ENCODE measurements at places on chromosomes 11 and 22.

GRCh38 chr11:85699957-85700741, 14.2 kb upstream of the CCDC89 start:
- DNase-seq, result no peak

DNA sequence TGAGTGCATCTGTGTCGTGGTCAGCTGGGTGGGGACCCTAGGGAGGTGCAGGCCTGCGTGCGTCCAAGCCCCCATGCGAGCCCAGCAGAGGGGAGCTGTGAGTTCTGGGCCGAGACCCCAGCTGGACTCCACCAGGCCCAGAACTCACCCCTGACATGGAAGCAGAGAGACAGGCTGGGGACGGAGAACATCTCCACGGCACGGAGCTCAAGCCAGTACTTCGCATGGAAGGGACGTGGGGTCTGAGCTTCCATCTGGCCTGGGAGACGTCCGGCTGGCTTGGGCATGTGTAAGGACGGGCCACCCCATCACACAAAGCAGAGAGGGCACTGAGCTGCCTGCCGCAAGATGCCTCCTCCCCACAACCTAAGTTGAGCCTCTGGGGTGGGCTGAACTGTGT, 422.4 kb downstream of the CTTN start:
- no peak for DNase-seq

GRCh38 chr22:35708453-35708852, 9.2 kb upstream of the APOL5 start:
- DNase-seq, result no peak

- DNase-seq, result no peak
Measured at GRCh38 chr11:8787372-8787771, 104.8 kb downstream of the RPL27A start.

DNA sequence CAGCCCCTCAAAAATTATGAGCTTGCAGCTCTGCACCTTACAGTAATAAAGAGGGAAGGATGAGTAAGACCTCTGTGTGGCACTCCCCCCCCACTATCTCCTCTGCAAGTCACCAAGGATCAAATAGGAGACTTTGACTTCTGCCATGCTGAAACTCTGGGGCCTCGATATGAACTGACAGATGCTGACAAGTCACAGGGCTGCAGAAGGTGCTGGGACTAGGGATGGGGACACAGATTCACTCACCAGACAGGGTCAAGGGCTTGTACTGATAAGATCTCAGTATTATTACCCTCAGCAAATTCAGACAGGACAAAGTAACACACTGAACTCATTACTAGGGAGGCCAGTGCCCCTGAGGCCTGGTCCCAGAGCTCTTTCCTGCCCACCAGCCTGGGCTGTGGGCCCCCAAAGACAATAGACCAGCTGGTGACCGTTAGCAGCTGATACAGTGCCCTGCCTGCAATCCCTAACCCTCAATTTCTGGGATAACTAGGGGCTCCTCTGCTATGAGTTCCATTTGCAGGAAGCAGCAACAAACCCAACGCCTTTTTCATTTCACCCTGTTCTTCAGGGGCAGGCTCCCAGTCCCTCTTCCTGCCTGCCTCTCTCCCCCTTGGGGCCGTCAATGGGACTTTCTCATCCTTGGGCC, 20.1 kb downstream of the TMPRSS13 start:
- no peak for DNase-seq

GRCh38 chr11:92765965-92766371, 203.5 kb upstream of the MTNR1B start:
- DNase-seq, result peak; percentile 7

DNA sequence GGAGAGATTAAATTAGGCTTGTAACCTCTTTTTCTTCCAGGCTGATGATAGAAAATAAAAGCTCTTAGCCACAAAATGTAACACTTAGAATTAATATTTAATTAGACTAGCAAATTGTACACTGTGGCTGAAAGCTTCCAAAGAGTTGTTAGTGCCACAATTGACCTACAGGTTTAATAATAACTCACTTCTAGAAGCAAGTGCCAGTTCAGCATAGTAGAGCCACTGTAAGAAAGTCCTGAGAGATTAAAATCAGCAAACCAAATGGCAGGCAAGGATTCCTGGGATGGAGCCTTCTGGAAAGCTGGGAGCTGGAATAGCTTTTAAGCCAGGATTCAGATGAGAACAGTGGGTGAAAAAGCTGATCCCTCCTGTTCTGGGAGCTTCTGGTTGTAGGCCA, 131.0 kb downstream of the ELP4 start:
- DNase-seq, result no peak

DNA sequence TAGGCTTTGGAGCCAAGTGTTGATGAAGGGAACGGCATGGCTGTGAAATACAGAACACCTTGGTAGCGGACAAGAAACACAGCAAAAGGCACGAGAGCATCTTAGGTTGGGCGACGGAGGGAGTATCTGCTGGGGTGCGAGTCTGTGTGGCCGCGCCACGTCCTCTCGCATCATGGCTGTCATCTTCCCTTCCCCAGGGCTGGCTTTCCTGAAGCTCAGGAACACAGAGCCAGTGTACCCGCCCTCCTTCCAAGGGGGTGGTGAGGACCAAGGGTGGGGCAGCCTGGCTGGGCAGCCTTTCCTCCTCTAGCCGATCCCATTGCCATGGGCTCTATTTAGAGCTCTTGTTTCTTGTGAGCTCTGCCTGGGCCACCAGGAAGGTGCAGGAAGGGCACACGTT, 154.4 kb downstream of the FEZ1 start:
- no peak for DNase-seq

DNA sequence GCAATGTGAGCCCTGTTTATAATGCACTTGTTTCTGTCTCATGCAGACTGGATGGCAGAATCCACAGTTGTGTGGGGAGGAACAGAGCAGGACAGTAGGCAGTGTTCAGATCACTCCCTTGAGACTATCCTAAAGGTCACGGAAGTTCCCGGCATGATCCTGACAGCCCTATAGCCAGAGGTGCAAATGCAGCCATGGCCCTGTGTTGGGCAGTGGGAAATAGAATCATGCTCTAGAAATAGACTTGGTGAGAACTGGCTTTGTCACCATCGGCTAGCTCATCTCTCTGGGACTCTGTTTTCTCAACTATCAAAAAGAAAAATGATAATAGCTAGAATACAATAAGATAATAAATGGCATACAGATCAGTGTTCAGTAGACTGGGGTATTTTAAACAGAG, 123.2 kb downstream of the FEZ1 start:
- no peak for DNase-seq

GRCh38 chr11:97614606-97615005, 1224.8 kb downstream of the JRKL start:
- DNase-seq, result no peak

DNA sequence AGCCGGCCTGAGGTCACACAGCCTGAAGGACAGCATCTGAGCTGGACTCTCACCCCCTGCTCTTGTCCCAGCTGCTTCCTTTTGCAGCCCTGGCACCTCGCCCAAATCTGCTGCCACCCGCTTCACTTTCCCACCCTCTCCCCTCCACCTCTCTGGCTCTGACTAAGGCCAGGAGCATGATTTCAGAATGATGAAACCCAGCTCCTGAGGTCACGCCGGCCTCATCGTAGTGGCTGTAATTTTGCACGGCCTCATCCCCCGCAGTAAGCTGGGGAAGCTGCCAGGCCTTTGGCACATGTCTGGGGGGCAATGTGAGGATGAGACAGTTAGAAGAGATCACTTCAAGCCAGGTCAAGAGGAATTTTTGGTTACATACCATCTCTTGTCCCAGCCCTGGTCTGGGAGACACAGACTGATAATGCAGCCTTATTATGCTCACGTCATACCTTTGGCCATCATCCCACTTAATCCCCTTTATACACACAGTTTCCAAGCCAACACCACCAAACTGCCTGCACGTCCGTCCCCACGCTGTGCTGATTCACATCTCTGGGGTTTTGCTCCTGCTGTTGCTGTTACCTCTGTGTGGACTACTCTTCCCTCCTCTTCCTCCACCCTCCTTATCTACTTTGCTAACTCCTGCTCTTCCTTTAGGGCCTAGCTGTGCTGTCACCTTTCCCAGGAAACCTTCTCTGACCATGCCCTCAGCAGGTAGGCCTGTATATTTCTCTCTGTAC, 58.1 kb downstream of the CHRDL2 start:
- DNase-seq, result no peak

DNA sequence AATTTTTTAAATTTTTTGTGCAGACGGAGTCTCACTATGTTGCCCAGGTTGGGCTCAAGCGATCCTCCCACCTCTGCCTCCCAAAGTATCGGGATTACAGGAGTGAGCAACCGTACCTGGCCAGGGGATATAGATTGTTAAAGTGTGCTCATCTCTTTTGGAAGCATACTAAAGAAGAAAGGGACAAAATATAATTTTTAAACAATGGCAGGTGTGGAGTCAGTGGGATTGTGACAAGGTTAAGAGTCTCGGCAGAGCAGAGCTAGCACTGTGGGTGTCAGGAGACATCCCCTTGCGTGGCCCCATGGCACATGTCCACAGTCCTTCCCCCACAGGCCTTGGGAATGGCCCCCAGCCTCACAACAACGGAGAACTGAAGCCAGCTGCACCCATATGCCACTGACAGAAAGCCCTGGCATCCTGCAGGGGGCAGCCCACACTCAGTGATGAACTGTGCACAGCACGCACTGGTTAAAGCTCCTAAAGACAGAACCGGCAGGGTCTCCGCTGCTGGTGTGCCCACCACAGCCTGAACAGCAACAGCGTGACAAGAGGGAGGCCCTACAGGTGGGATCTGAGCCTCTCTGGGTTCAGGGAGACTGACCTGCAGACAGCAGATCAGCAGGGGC, 29.9 kb downstream of the SERPIND1 start:
- DNase-seq, result no peak

DNA sequence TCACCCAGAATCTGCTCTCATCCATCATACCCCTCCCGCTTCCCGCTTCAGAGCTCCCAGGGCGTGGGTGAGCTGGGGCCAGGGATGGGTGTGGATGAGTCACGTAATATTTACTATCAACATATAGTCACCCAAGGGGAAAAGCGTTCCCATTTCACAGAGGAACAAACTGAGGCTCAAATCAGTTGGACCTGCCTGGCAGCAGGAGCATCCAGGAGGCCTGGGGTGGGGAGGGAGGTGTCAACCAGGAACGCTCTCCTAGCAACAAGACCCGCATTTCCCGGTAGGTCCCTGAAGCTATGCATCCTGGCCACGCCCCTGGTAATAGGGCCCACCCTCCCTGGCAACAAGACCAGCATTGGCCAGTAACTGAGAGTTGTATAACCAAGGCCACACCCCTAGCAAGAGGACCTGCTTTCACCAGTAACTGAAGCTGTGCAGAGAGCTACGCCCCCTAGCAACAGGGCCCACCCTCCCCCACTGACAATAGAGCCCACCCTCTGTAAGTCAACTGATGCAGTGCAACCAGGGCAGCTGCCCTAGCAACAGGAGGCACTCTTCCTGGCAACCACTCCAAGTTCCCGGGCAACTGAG, 32.7 kb upstream of the TXNRD2 start:
- peak; percentile 66 for DNase-seq

- no peak for DNase-seq
Measured at GRCh38 chr11:73243093-73243485, 25.0 kb downstream of the P2RY2 start.

Data from NCI-H187 (cell line).